ENCODE measurements at places on chromosomes 4 and X.

- DNase-seq: peak; percentile 83
These were observed 133.4 kb downstream of the ATG4A start for GRCh38 chrX:108224727-108225621.

DNA sequence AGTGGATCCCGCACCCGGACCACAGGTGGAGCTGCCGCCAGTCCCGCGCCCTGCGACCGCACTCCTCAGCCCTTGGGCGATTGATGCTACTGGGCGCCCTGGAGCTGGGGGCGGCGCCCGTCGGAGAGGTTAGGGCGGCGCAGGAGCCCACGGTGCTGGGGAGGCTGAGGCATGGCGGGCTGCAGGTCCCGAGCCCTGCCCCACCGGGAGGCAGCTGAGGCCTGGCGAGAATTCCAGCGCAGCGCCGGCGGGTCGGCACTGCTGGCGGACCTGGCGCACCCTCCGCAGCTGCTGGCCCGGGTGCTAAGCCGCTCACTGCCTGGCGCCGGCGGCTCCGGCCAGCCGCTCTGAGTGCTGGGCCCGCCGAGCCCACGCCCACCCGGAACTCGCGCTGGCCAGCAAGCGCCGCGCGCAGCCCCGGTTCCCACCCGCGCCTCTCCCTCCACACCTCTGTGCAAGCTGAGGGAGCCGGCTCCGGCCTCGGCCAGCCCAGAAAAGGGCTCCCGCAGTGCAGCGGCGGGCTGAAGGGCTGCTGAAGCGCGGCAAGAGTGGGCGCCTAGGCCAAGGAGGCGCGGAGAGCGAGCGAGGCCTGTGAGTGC lies 1256.5 kb downstream of the STIM2 start:
- no peak for DNase-seq

GRCh38 chrX:110698696-110699095 lies 96.9 kb downstream of the CHRDL1 start:
- DNase-seq: no peak

DNA sequence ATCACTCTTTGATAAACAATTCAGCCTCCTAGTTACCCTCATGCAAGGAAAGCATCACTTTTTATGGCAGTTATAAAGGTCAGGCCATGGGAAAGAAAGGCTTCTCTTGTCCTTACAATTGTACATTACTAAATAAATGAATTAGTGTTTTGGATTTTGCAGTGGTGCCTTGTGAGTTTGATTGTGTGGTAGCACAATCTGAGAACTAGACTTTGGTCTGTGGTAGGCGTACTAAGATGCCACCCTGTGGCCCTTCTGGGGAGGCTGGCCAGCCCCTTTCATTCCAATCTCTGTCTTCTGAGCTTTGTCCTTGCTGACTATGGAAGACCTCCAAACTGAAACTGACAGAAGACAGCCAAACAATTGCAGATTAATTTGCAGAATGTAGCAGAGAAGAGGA lies 14.6 kb upstream of the HNRNPD start:
- no peak for DNase-seq

DNA sequence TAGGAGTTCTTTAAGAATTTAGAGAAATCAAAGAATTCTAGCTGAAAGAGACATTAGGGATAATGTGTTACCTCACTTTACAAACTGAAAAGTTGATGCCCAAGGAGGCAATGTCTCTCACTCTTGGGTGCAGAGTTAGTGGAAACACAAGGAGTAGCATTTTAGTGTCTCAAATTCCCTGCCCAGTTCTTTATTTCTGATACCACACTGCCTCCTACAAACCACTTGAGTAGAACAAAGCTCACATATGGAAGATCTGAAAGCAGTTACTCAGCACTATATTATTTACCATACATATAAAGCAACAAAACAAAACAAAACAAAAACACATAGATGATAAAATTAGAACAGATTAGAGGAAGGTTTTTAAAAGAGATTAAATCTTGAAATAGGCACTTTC lies 124.2 kb downstream of the REELD1 start:
- no peak for DNase-seq

DNA sequence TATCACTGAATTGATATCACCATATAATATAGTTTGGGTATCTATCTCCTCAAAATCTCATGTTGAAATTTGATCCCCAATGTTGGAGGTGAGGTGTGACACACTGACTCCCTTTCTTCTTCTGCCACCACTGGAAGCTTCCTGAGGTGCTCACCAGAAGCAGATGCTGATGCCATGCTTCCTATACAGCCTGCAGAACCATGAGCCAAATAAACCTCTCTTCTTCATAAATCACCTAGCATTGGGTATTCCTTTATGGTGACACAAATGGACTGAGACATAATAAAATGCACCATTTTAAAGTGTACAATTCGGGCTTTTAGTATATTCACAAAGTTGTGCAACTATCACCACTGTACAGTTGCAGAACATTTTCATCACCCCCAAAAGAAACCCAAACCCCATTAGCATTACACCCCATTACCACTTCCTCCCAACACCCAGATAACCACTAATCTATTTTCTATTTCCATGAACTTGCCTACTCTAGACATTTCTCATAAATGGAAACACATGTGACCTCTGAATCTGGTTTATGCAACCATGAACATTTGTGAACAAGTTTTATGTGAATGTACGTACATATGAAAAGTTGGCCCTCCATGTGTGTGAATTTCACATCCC lies 148.9 kb downstream of the OPHN1 start:
- DNase-seq: no peak

DNA sequence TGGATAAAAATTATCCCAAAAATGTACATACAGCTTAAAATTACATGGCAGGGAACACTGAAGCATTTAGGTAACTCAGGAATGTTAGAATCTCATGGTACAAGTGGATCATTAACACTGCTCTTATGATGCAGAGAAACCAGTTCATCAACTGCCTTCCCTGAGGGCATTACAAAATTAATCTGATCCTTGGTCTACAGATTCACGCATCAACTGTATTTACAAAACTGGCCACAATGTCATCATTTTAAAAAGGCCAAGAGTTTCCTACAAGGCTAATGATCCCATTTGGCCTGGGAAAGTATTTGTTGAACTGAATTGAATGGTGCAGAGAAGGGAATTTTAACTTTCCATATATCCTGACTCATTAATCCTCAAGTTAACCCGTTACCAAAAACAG lies 84.6 kb downstream of the TSPAN5 start:
- no peak for DNase-seq

DNA sequence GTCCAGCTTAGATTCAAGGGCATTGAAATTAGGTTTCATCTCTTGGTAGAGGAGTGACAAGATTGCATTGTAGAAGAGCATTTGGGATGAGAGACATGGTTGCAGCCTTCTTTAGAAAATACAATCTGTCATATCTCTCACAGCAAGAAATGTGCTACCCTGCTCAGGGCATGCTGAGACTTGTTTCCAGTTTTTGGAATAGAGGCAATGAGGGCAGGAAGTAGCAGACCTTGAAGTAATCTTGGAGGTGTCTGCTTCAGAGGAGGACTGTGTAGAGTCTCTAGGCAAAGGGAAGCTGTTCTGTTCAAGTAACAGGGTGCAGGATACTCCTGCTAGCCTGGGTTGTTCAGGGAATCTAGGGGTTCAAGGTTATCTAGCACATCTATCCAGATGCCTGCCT lies 116.1 kb upstream of the ZNF827 start:
- DNase-seq: no peak

- DNase-seq: no peak
These were observed 16.9 kb downstream of the PLAC1 start for GRCh38 chrX:134641346-134641745.

GRCh38 chrX:132394591-132394990 lies 94.2 kb downstream of the MBNL3 start:
- DNase-seq: no peak

DNA sequence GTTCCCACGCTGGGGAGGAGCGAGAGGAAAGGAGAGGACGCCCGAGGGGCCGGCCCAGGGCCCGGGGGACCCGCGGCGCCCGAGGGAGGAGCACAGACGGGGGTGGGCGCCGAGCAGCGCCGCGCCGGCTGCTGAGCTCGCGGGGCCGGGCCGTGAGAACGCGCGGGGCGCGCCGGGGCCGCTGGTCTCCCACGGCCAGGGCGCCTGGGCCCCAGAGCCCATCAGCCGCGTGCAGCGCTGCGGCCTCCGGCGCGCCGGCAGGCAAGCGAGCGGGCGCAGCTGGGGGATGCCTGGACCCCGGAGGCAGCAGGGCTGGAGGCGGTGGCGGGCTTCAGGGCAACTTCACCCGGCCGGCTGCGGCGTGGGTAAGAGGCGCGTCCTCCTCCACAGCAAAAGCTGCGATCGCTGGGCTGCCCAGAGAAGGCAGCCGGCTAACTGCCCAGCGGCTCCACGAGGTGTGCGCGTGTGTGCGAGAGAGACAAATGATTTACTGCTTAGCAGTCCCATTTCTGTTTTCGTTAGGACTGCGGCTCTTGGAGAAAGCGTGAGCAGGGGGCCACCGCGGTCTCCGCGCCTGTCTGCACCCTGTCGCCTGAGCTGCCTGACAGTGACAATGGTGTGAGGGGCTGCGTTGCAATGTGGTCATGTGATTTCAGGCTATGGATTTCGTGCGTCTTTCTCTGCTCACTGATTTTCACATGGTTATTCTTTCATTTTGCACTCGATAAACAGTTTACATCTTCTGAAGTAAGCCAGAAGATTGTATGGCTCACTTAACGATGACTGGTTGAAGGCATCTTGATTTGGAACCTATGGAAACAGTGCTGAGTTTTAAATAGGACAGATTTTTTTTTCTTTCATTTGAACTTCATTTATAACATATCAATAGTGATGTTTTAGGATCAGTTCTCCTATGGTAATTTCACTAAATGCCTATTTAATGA lies 1.2 kb downstream of the GUCY1A1 start:
- DNase-seq: peak; percentile 87

DNA sequence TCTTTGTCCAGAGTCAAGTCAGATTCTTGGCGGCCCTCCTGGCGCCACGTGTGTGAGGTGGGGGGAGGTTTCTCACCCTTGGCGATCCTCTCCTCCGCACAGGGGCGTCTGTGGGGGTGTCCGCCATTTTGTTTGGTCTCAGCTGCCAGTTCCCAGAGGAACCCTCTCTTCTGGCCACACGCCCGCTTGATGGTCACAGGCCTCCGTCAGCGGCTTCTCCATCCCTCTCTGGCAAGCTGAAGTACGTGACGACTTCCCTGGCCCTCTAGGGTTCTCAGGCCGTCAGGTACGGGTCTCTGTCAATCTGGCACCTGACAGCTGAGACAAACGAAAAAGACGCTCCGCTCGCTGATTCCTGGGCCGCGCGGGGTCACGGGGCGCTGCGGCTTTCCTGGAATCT lies 272.6 kb downstream of the TRIML1 start:
- no peak for DNase-seq

DNA sequence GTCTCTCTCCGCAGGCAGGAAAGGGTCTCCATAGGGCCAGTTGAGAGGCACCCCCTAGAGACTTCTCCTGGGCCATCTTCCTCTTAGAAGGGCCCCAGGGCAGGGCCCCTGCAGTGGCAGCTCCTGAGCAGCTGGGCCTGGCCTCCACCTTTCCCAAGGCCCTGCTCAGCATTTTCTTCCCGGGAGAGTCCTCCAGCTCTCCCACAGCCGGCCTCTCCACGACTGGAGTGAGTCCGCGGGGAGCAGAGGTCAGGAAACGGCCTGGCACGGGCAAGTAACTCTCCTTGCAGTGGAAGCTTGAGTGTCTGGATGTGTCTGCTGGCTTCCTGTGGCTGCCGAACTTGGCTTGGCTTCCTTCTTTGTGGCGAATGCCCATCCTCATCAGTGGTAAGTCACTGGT lies 1.6 kb upstream of the LOC101059915 start:
- DNase-seq: no peak

GRCh38 chr4:141913928-141914327 lies 277.5 kb downstream of the IL15 start:
- DNase-seq: peak; percentile 34

DNA sequence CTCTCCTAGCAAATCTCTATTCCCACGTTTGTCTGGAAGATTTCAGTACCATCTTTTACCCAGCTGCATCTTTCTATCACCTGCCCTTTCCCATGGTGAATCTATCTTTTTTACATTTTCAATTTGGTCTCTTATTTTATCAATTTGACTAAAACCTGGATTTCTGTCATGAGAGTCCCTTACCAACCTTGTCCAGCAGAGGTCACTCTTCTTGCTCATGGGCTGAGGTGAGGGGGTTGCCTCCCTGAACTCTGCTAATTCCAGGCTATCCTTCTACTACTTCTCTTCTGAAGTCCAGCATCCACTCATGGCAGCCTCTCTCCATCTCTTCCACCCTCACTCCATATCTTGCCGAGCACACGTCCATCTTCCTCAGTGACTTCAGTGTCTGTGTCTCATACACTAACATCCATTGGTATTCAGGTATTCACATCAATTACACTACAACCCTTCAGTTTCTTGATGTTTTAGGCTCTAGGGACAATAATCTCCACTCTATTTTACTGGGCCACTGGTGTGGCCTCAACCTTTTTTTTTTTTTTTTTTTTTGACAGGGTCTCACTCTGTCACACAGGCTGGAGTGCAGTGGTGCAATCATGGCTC lies 17.8 kb upstream of the ZNF827 start:
- DNase-seq: peak; percentile 69

- DNase-seq: peak; percentile 62
These were observed 14.1 kb upstream of the PPARGC1A start for GRCh38 chr4:23903859-23904438.

- no peak for DNase-seq
These were observed 22.6 kb downstream of the UVSSA start for GRCh38 chr4:1369479-1370079.

GRCh38 chr4:32180086-32180485 lies 1459.9 kb downstream of the PCDH7 start:
- DNase-seq: no peak

GRCh38 chr4:187499956-187500355 lies 495.6 kb upstream of the ZFP42 start:
- DNase-seq: no peak

GRCh38 chr4:182297659-182298058 lies 54.5 kb downstream of the TENM3 start:
- no peak for DNase-seq

DNA sequence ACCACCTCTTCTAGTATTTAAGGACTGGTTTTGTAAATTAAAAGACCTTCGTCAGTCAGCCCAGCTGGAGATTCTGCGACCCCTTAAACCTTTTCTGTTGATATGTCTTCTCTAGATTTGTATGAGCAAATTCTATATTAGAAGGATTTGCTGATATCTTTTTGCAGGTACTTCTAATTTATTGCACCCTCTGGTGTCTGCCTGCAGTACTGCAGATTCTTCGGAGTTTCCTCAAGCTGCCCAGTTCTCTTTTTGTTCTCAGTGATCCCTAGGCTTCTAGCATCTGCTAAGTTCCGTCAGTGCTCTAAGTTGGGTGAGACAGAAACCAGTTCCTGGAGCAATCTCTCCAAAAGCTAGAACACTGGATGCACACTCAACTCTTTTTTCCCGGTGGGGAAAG lies 545.2 kb downstream of the C4orf33 start:
- peak; percentile 30 for DNase-seq

DNA sequence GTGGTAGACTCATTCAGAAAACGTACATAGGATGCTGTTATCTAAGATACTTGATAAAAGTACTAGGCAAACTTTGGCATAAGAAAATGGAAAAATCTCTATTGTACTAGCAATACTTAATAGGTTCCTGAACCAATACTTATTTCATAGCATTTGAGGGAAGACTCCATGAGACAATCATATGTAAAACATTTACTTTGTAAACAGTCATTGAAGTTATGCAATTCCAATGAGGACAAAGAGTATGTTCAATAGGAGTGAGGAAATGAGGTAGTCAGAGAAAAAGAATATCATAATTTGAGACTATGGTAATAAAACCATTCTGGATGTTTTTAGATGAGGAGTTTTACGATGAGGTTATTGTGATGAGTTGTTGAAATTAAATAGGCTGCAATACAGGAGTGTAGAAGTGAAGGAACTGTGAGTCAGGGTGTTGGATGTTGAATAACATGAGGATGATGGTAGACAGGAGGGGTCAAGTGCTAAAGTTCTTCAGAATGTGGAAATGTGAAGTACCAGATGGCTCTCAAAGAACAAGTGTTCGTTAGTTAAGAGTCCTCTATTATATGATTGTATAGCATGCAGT lies 397.9 kb downstream of the PPP3CA start:
- no peak for DNase-seq
